ENCODE measurements at places on chromosomes 16 and 17.

- DNase-seq: no peak
Measured at GRCh38 chr17:54838651-54839421, 61.8 kb upstream of the TOM1L1 start.

DNA sequence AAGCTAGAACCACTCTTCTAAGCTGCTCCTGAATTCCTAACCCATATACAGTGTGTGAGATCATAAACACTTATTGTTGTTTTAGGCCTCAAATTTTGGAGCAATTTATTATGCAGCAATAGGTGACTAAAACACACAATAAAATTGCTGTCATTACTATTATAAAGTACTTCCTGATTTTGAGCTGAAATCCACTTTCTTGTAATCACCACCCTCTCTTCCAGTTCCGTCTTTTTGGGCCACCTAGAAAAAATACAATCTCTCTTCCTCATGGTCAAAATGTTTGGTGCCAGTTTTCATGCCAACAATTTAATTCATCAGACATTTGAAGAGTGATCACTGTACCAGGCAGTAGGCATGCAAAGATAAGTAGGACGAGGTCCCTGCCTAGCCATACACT, 43.3 kb upstream of the NF1 start:
- no peak for DNase-seq

DNA sequence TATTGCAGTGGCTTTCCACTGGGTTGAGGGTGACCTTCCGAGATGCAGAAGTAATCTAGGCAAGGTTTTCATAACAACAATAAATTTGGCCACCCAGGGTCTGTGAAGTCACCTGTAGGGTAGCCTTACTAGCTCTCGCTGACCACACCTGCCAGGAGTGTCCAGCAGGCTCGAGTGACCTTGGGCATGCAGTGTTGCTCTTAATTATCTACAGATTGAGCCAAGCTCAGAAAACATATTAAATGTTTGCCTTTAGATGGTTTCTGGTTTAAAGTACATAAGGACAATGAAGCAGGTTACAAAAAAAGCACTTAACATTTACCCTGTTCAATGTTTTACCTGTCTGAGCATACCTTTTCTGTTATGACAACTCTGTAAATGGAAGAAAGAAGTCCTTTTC, 1.8 kb downstream of the TBC1D24 start:
- DNase-seq: no peak

GRCh38 chr16:86195863-86196630, 297.1 kb downstream of the IRF8 start:
- DNase-seq: no peak

GRCh38 chr17:75589919-75590303, 2.3 kb downstream of the MYO15B start:
- DNase-seq: no peak

DNA sequence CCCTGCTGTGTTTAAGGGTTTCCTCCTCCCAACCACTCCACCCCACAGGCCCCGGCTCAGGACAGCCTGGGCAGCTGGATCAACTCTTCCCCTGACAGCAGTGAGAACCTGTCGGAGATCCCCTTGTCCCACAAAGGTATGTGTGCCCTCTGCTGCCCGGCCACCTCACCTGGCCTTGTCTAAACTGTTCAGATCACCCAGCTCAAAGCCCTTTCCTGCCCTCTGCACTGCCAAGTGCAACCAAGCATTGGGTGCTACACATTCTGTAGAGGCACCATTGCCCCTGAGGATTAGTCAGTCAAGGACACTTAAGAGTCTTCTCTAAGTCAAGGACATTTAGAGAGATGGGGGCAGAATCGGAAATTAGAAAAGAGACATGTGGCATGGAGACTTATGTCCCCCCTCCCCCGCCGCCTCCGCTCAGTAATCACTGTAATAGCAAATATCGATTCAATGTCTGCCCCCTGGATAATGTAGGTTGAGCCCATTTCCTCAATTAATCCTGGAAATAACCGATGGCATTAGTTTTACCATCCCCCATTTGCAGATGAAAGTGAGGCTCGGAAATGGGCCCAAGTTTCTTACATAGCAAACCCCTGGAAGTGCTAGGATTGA, 8.1 kb downstream of the BTBD17 start:
- DNase-seq: no peak

- DNase-seq: no peak
Measured at GRCh38 chr16:86986809-86987487, 330.2 kb downstream of the C16orf95 start.

GRCh38 chr16:79286646-79287423, 313.7 kb downstream of the MAF start:
- peak; percentile 32 for DNase-seq

DNA sequence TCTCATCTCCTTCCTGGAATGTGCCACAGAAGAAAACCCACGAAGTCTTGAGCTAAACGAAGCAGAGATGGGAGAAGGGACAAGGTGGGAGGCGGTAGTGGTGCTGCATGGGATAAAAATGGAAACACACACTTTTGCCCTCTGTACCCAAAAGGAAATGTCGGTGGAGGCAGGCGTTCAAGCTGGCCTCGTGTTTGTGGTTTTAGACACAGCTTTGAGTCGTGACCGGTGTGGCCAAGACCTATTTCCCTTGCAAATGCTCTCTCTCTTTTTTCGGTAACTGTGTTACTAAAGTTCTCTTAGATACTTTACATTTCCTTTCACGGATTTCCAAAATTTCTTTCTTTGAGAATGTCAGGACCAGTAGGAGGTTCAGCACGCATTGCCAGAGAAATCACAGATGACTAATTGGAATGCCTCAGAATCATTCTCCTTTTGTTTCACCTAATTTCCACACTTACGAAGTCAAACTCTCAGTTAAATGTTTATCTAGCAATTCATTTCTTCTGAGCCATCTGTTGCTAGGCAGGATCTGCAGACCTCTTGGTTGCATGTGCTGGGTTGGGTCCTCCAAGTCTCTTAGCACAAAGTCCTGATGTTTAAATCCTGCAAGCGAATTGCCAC, 412.3 kb downstream of the MAF start:
- DNase-seq: no peak

DNA sequence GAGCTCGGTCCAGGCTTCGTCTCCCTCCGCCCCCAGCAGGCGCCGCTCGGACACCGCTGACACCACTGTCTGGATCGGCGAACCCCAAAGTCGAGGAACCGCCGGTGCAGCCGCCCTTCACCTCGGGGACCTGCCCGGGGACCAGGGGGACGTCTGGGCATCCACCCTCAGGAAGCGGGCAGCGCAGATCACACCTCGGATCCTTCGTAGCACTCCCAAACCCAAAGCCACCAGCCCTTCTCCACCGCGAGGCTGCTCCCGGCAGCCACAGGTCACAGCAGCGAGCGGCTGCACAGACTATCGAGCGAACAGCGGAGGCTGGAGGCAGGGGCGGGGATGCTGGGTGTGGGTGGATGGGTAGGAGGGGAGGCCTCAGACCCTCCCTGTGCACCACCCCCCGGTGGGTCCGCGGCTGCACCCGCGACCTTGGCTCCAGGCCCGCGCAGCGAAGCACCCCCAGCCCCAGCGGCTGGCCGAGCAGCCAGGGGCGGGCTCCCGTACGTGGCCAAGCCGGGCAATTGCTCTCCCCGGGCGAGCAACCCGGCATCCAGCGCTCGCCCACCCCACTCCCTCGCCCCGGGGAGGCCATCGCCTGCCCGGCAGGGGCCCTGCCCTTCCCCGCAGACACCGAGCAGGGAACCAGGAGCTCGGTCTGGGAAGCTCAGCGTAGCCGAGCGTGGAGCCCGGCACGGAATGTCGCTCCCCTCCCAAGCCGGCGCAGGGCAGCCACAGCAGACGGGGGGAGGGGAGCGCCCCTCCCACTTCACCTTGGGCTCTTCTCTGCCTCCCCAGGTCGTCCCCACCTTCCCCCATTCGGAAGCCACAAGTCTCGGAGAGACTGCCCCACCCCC, 1.0 kb downstream of the SDK2 start:
- DNase-seq: no peak

- no peak for DNase-seq
Measured at GRCh38 chr17:14793237-14793636, 471.9 kb downstream of the PMP22 start.

DNA sequence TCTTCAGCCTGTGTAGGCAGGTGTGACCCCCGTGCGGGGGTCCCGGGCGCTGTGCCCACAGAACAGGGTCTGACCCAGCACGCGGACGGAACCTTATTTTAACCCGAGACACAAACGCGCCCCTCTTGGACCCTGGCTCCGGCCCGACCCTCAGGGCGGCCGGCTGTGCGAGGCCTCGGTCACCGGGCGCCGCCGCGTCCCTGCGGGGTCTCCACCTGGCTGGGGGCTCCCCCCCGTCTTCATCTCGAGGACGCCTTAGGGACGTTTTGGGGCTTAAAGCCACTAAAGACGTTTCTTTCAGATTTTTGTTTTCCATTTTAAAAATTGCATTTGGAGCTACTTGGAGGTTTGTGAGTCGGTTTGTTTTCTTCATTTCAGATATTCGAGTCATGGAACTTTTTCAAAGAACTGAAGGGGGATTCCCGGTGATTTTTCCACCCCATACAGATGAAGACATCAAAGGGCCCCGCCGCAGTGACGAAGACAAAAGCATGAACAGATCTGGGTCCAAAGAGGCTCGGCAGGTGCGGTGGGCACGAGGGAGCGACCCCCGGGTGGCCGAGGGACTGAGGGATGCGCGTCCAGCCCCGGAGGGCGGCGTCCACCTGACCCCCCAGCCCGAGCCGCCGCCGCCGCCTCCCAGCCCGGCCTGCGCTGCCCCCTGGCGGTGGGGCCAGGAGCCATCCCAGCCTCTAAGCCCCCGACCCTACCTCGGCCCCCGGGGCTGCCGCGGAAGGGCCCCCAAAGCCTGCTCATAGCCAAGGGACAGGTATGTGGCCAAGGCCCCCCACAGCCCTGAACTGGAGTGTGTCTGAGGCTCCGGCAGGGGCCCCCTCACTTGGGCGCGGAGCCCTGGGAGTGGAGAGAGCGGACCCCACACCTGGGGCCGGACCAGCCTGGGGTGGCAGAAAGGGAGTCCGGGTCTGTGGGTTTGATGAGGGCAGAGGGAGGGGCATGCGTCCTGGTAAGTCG, 3.8 kb upstream of the CD7 start:
- DNase-seq: peak; percentile 84

DNA sequence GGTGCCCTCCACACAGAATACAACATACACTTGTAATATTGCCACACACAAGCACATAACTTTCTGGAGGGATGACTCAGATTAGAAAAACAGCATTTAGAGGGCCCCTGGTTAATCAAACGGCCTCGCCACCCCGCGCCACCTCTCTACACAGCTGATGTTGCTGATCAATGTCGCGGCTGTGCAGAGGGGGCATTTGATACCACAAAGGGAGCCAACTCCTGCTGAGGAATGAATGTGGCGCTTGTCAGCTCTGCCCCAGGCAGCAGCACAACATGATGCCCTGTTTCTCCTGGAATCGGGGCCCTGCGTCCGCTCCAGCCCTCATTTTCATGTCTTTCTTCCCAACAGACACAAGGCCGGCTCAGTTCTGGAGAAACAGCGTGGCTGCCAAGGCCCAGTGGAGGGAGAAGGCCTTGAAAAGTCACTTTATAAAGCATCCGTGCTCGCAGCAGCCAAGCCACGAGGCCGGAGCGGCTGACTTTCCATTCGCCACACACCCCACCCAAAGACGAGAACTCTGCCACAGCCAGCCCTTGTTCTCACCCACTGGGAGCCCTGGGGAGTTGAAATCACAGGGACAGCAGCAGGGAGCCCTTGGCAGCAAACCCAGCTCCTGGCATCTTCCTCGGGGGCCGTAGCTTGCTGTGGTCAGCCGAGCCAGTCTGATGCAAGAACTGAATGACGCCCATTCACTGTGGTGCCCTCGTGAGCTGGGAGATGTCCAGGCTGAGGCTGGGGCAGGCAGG, 65.6 kb downstream of the XYLT1 start:
- no peak for DNase-seq

DNA sequence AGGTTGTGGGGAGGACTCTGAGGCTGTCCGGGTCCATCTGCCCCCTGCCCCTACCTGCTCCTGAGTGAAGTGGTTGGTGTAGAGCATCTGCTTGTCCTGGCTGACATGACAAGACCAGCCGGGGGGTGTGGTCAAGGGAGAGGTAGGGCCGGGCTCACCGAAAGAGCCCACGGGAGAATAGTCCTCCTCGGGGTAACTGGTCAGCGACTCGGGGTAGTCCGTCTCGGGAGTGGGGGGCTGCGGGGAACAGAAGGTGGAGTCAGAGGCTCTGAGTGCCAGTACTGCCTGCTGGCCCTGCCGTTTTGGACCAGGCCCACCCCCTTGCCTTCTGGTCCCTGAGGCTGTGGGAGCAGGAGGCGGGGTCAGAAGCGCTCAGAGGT, 27.8 kb downstream of the ARHGAP27 start:
- DNase-seq: no peak

- no peak for DNase-seq
Measured at GRCh38 chr17:6241996-6242395, 171.8 kb downstream of the WSCD1 start.

DNA sequence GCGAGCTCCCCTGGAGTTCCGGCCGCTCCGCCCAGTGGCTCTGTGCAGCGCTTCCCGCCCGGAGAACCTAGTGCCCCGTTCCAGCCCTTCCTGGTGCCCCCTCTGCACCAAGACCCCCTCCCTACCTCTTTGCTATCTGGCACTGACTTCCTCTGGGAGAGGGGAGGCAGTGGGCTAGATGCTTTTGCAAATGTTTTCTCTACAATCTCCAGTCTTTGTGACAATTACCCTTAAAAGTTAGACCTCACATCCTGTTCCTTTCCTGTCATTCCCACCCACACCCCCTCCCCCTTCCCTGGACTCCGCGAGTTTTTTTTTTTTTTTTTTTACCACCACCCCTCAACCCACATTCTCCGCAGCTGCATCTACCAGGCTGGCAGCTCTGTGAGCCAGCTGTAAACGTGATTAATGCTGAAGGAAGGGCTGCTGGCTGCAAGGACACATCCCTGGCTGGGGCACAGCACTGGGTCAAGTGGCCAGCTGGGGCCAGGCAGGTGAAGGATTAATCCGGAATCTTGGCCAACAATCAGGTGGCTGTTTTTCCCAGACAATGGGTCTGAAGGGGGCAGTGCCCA, 101.5 kb downstream of the MGAT5B start:
- no peak for DNase-seq

GRCh38 chr17:6514371-6514770, 42.0 kb downstream of the PITPNM3 start:
- no peak for DNase-seq

DNA sequence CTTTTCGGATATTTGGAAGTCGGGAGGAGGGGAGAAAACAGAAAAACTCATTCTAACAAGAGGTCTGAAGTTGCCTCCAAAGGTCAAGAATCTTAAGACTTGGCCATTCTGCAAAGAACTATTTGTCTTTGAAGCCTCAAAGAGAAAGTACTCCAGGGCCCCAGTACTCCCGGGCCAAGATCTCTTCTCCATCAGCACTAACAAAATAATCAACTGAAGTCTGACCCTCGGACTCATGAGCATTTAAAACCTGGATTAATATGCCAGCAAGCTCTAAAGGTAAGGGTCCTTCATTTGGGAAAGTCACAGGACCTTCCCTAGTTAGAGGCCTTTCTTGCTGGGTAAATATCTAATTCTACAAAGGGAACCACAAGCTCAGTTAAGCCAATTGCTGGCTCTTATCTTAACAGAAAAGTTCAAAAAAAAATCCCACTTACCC, 4.5 kb downstream of the AXIN2 start:
- no peak for DNase-seq

DNA sequence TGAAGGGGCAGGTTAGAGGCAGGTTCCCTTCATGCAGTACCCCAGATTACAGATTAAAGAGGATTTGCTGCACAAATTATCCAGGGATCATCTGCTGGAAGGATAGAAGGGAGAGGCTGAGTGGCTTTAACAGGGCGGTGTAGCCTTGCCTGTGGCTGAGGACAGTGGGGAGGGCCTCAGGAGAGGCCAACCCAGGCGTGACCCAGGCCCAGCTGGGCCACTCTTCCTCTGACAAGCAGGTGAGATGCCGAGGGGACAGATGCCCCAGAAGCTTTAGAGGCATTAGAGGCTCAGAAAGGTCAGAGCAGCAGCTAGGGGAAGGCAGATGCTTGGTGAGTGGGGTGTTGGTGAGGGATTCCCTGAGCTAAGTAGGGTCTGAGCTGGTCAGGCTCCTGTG, 18.1 kb upstream of the MTMR4 start:
- no peak for DNase-seq

Data from CD4-positive, alpha-beta T cell treated with Interleukin-15 for 4 hours (primary cell).